ENCODE measurements at places on chromosomes 5 and 9. TPM values are rescaled to one million over a fixed set of nuclear protein-coding genes. Genes with fewer than 3 reads are reported as not detected.

The IFNA2 gene
- polyA plus RNA-seq: not detected

The PTGER4 gene
- 11.6 TPM for polyA plus RNA-seq

The RAB3C gene
- 12.6 TPM for polyA plus RNA-seq

The HTR4 gene
- polyA plus RNA-seq: 4.7 TPM

The FLT4 gene
- polyA plus RNA-seq: 10.2 TPM

The GRIA1 gene
- polyA plus RNA-seq: 0.93 TPM

The CCL21 gene
- 60.4 TPM for polyA plus RNA-seq

The PTGDS gene
- 4.6 TPM for polyA plus RNA-seq

The GCNT1 gene
- 108 TPM for polyA plus RNA-seq

The ADGRD2 gene
- polyA plus RNA-seq: not detected

The CLIC3 gene
- 3.6 TPM for polyA plus RNA-seq

The RNF183 gene
- 0.91 TPM for polyA plus RNA-seq

The OTP gene
- polyA plus RNA-seq: not detected

The GABRA1 gene
- 0.61 TPM for polyA plus RNA-seq

The SPINK13 gene
- not detected for polyA plus RNA-seq

The VDAC1 gene
- polyA plus RNA-seq: 255 TPM

The PIP5KL1 gene
- 0.79 TPM for polyA plus RNA-seq

The C9orf153 gene
- polyA plus RNA-seq: 0.22 TPM

The ANKRD34B gene
- polyA plus RNA-seq: not detected

The PCDHGB3 gene
- polyA plus RNA-seq: 0.85 TPM

The GNA14 gene
- polyA plus RNA-seq: 2.7 TPM

The LTC4S gene
- polyA plus RNA-seq: 2.9 TPM

The BARHL1 gene
- polyA plus RNA-seq: 0.01 TPM

The MPDZ gene
- 51.0 TPM for polyA plus RNA-seq

The LCN1 gene
- 0.09 TPM for polyA plus RNA-seq

The CCDC152 gene
- 30.3 TPM for polyA plus RNA-seq

The CRHBP gene
- 0.76 TPM for polyA plus RNA-seq

The TLE4 gene
- polyA plus RNA-seq: 33.3 TPM

The SLC1A1 gene
- 42.5 TPM for polyA plus RNA-seq

The FOXD4L5 gene
- polyA plus RNA-seq: 0.09 TPM

The HACD4 gene
- 4.8 TPM for polyA plus RNA-seq

The SMAD5 gene
- polyA plus RNA-seq: 42.1 TPM

The PCDHB13 gene
- polyA plus RNA-seq: 1.4 TPM

The MCC gene
- 5.2 TPM for polyA plus RNA-seq

The CNTNAP3B gene
- 11.7 TPM for polyA plus RNA-seq

The MORN5 gene
- polyA plus RNA-seq: 2.2 TPM

The SIGMAR1 gene
- 79.9 TPM for polyA plus RNA-seq

The FOXD4 gene
- polyA plus RNA-seq: 0.42 TPM
